Heart right ventricle (tissue), 16 donors: ENCODE measurements at places on chromosomes 3 and 15. TPM values are rescaled to one million over a fixed set of nuclear protein-coding genes. Genes with fewer than 3 reads are reported as not detected.

The LRTM1 gene
- polyA plus RNA-seq = not detected

The ALDH1A2 gene
- 2.3 TPM for polyA plus RNA-seq

GRCh38 chr3:33433843-33434242, 6.4 kb downstream of the UBP1 start:
- no peak for DNase-seq

The CD80 gene
- polyA plus RNA-seq = not detected

The IL12A gene
- not detected for polyA plus RNA-seq

GRCh38 chr3:155426524-155427230, 133.2 kb upstream of the STRIT1 start:
- DNase-seq = no peak

DNA sequence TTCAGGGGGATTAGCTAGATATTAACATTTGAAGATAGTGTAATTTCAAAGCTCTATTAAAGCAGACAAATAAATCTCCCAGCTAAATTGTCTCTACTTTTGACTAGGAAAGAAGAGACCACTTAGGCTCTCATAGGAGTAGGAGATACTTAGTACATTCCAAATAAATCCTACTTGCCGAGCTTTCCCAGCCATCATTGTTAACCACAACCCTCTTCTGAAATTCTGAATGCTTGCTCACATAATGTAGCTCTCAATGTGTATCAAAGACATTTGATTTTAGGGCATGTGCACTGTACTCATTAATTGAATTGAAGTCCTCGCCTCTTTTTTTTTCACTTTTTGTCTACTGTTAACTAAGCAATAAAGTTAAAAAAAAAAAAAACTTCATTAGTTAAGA, 598.2 kb upstream of the ADAMTS9 start:
- DNase-seq = no peak

The KBTBD13 gene
- polyA plus RNA-seq = 7.8 TPM

The AGTR1 gene
- 2.5 TPM for polyA plus RNA-seq

DNA sequence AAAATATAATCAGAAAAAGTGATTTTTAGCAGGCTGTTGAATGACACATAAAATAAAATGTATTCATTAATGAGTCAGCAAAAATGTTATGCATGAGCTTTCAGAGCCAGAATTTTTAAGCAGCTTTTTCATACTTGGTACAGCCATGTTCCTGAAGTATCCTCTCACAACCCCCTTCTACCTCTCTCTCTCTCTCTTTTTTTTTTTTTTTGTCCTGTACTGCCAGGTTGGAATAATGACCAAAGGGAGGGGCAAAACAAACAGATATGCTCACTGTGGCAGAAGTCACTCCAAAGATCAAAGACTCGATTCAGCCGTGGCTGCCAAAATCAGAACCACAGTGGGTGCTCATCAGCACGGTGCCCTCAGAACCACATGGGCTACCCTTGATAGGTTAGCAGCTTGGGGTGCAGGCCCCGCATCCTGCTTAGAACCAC, 383.0 kb downstream of the ZBTB20 start:
- DNase-seq = no peak

The SERINC4 gene
- polyA plus RNA-seq = 0.59 TPM

The CCDC54 gene
- polyA plus RNA-seq = not detected

The IQCF5 gene
- polyA plus RNA-seq = not detected

- no peak for DNase-seq
These were observed 194.8 kb upstream of the DPH6 start for GRCh38 chr15:35740761-35741160.

DNA sequence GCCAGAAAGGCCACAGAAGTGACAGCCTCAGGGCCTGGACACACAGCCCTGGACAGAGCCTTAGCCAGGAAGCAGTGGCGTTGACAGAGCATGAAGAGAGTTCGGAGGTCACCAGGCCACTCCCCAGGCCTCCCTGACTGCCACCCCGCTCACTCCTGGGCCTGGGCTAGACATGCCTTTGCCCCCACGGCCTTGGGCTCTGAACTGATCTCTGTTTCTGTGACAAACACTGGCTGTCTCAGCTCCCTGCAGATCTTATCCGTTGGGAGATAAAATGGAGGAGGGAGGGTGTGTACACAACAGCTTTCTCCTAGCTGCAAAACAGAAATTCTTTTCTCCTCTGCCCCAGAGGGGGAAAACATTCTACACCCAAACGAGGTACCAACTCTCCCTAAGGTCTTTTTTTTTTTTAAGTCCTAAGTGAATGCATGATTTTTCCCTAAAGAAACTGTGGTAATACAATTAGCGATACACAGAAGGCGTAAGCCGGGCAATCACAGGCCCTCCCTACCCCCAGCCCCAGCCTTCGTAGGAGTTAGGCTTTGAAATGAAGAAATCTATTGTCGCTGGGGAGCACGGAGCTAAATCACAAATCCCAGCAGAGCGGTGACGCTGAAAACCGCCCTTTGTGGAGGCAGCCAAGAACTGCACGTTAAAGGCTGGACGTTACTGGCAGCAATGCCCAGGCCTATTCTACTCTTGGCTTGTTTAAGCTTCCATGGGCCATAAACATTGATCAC, 45.0 kb downstream of the SRGAP3 start:
- DNase-seq = no peak

The DPPA4 gene
- polyA plus RNA-seq = not detected

The TGM5 gene
- polyA plus RNA-seq = 0.10 TPM
